ENCODE measurements at places on chromosomes 7 and 10.
A peak's percentile ranks its signal among the peaks of the same experiment; 100 is the strongest.

DNA sequence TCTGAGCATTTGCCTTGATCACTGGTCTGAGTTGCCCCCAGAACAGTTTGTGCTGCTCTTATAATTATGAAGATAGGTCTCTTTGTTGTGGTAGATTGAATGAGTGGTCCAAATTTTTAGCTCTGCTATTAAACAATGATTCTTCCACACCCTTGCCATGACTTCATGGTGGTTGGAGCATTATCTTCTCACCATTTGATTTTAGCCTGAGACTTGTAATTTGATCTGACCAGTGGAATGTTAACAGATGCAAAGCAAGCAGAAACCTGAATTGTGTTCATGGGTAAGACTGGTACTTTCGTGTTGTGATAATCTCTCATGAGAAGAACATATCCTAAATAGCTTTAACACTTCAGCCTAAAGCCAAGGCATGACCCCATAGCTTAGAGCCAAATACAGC, 139.1 kb downstream of the TFPI2 start:
- no peak for DNase-seq

DNA sequence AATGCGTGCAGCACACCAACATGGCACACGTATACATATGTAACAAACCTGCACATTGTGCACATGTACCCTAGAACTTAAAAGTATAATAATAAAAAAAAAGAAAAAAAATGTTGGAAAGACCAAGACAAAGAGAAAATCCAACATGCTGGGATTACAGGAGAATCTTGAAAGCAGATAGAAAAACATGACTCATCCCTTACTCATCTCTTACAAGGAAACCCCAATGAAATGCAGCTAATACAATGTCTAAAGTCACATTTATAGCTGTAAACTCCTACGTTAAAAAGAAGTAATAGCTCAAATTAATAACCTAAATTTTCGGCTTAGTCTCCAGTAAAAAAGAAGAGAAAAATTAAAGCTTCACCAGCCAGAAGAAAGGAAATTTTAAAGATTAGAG, 47.5 kb upstream of the DGKB start:
- DNase-seq, result no peak

DNA sequence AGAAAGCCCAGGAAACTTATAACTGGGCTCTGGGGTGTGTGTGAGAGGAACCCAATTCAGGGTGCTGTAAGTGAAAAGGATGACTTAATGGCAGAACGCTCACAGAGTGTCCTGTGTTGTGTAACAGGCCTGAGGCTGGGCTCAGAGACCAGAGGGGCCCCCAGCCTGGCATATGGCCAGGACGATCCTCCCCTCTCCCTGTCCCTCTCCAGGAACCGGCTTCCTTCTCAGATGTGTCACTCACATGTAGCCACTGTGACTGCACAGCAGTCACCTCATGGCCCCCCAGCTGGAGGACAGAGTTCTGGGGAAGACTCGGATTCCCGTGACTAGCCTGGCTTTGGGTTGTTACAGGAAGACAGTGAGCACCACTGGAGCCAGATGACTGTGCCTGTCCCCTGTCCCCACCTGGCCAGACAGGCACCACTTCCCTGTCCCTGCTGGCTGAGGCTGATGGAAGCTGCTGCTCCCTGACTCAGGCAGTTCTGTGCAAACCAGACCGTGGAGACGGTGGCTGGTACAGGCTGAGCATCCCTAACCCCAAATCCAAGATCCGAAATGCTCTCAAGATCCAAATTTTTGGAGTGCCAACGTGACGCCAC, 220.5 kb downstream of the MLLT10 start:
- DNase-seq, result no peak

- no peak for DNase-seq
Observed at GRCh38 chr10:126705951-126706565, 35.6 kb upstream of the C10orf90 start.

GRCh38 chr7:187227-187927, 5.0 kb upstream of the FAM20C start:
- DNase-seq, result peak; percentile 30

GRCh38 chr7:72409638-72410015, 2.5 kb downstream of the CALN1 start:
- no peak for DNase-seq

DNA sequence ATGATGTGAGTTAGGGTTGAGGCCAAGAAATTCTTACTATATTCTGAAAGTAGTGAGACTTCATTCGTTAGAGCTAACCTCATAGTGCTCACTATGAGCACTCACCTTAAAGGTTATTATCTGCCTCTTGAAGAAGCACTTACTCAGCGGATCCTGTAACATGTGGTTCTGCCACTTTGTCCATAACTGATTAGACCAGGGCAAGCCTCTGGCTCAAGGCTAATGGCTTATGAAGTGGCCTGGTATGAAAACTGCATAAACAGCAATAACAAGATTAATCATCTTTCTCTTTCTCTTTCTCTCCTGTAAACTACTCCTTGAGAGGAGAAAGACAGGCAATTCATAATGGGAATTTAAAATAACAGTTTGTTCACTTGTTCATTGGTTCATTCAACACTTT, 82.8 kb downstream of the MAPK8 start:
- no peak for DNase-seq

DNA sequence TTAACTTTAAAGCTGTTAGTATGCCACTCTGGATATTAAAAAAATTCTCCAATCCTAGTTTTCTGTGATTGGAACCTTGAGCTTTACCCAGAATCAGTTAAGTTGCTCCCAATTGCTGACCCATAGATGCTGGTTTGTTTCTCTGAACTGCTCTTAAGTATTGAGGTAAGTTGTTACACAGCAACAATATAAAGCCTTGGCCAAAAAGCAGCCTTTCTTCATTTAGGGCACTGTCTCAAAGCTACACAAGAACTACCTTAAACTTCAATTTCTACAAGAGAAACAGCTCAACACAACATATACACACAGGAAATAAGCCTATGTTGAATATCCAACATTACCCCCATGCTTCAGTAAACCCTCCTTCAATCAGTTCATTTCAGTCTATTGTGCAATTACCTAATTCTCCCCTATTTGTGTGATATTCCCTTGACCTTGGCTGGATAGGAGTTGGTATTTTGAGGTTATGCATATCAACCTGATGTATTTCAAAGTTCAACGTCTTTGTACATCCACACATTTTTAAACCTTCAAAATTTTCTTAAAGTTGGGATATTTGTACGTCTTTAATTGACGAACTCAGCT, 11.5 kb downstream of the HNRNPA2B1 start:
- no peak for DNase-seq

GRCh38 chr10:60677531-60678129, 100.6 kb upstream of the CDK1 start:
- DNase-seq, result no peak

DNA sequence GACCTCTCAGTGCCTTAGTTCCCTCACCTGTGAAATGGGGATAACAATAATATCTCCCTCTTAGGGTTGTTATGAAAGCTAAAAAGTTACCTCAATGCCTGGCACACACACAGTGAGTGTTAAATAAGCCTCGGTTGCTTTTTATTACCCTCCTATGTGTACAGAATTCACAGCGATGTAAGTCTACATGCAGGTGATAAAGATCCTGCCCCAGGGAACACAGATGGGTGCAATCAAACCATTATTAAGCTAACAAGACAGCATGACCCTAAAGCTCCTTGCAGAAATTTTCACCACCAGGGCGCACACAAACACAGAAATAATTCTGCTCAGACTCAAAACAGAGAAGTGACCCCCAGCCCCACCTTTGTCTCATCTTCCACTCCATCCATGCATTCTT, 261.9 kb downstream of the SNX10 start:
- no peak for DNase-seq

GRCh38 chr10:96271016-96271815, at the start of gene BLNK:
TSS of gene BLNK (minus strand) at chr10:96271569. CDS start at chr10:96271398, 171 bp downstream.
- DNase-seq, result peak; percentile 27

DNA sequence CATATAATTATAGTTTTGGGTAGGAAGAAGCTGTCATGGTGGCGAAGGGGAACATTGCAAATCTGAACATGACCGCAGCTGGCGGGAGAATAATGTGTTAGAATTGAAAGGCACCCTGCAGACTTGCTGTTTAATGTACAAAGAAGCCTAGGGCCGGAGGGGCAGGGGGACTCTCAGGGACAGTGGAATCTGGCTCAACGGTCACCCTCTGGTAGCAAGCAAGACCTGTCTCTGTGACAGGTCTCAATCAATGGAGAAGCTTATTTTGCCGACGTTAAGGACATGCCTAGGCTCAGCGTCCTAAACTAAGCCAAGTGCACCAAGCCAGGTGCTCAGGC, 177.3 kb downstream of the NSUN6 start:
- DNase-seq, result no peak

GRCh38 chr7:5309146-5309545, 26.4 kb downstream of the SLC29A4 start:
- DNase-seq, result no peak

DNA sequence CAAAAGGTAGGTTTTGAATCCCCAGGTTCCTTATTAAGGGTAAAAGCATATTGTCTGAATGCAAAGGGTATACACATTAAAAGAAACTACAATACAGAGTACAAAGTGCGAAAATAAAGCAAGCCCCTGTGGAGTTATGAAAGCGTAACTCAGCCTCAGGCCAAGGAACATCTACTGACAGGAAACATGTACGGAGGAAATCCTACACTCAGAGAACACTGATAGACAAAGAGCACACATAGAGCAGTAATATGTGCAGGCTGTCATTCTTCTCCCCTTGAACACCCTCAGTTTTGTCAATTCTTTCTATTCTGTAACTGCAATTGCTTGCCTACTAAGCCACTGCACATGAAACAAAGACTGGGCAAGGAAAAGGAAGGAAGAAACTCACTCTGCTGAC, 150.2 kb downstream of the DGKB start:
- DNase-seq, result no peak

DNA sequence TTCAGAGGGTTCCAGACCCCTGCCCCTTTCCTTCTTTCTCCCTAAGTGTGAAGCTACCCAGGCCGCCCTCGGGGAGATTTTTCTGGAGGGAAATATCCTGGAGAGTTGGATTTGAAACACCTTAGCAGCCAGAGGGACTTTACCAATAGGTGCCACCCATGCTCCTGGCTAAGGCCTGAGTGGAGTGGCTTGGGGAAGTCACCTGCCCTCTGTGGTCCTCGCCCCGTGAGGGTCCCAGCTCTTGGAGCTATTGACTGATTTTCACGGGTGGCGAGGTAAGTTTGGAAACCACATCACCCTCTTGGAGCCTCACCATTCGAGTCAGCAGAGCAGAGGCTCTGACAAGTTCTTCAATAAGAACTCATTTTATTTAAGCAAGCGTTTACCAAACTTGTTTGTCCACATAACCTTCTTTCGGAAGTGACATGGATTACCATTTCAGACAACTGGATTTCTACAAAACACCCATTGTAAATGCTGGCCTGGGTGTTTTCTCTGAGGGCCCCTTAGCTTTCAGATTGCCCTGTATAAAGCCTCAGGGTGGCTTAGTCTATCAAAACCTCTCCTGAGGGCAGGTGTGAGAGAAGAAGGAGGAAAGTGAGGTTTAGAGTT, 20.4 kb downstream of the AQP1 start:
- DNase-seq, result no peak

DNA sequence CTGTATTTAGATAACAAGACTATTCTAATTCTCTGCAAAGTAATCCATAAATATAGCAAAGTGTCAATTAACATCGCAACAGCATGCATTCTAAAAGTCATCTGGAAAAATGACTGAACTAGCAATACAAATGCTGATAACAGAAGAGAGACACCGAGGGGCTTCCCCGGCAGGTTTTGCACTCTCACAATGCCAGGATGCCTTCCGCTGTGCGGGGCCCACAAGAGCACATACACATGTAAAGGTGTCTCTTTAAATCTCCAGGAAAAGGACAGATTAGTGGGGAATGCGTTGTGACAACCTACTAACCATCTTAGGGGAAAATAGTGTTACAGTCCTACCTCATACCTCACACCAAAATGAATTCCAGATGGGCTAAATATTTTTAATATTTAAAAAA, 86.9 kb downstream of the CXCL12 start:
- DNase-seq, result no peak

GRCh38 chr10:98460837-98461499, 14.2 kb upstream of the HPS1 start:
- no peak for DNase-seq

GRCh38 chr7:57198801-57199200, 66.6 kb upstream of the ZNF479 start:
- DNase-seq, result no peak

DNA sequence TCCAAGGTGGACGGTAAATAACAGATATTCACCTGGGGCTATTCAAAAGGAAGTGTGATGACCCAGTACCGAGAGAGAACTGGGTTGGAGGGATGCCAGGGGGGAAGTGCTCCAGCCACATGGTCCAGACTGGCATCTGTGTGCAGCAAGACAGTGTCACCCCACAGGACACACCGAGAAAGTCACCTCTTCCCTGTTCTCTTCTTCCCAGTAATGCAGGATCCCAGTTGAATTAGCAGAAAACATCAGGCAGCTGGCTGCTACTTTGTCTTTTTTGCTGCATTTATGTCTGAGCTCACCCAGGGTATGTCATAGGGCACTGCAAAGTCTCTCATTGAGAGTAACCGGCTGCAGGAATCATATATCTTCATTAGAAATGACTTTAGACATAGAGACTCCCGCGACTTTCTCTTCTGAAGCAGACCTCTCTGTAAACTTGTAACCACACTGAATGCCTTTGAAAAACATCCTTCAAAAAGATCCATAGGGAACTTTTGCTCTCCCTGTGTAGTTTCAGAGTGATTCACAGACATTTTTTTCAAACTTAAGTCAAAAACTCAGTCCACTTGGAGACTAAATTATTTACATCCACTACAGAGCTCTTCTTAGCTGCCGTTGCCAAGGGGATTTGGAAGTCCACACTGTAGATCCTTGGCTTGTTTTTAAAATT, 609.0 kb upstream of the DPP6 start:
- no peak for DNase-seq

DNA sequence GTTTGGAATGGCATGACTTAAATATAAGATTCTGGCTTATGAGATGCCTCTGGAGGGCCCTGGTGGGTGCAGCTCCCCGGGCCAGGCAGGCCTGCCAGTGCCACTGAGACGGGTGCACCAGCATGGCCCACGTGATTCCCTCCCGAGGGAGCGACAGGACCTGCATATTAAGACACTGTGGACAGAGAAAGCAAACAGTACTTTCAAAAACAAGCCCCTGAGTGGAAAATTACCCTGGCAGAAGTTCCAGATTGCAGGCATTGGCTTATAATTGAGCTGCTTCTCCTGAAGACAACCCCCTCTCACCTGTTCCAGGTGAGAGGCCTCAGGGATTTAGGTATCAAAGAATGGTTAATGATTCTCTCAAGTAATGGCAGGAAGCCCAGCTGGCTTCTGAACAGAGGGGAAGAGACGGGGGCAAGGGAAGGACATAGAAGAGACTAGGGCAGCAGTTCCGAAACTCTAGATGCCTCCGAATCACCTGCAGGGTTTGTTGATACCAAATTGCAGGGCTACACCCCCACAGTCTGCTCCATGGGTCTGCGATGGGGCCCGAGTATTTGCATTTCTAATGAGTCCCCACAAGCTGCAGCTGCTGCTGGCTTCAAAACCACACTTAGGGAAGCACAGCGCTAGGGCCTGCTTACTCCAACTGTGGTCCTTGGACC, 66.0 kb upstream of the DOCK1 start:
- DNase-seq, result no peak

DNA sequence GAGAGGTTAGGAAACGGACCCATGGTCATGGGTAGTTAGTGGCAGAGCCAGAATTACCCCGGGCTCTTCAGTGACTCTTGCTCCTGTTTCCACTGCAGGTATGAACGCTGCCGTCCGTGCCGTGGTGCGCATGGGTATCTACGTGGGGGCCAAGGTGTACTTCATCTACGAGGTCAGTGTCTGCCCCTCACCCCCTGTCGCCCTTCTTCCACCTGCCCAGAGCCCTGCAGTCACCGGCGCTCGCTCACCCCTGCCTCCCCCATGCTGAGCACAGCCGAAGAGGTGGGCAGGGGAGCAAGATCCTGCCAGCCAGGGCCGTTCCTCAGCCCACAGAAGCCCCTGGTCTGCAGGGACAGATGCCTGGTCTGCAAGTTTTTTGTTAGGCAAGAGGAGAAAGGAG, 14.9 kb downstream of the PFKP start:
- DNase-seq, result no peak
